ENCODE measurements at places on chromosomes 7 and 10.

DNA sequence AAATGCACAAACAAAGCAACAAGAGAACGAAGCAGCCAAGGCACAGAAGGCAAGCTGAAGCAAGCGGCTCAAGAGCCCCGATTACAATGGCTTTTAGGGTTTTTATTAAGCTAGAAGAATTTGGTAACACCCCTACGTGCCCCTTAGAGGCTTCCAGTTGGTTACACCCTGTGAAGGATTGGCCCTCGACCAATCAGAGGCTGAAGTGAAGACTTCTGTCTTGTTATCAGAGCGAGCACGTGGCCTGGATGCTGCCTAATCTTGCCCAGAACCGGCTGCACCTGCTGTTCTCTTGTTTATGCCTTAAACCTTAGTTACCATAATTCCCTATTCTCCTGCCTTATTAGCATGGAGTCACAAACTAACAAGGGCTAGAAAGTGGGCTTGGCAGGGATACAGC, 21.4 kb downstream of the KCNK18 start:
- DNase-seq, result peak; percentile 59
- H3K4me1 ChIP-seq, result no peaks in the 10 kb centered on the region
- H3K36me3 ChIP-seq, result no peaks in the 10 kb centered on the region
- H3K27me3 ChIP-seq, result peaks cover 44% of the 10 kb centered on the region
- H3K4me3 ChIP-seq, result no peak overlapping the region
- H3K27ac ChIP-seq, result no peak overlapping the region

DNA sequence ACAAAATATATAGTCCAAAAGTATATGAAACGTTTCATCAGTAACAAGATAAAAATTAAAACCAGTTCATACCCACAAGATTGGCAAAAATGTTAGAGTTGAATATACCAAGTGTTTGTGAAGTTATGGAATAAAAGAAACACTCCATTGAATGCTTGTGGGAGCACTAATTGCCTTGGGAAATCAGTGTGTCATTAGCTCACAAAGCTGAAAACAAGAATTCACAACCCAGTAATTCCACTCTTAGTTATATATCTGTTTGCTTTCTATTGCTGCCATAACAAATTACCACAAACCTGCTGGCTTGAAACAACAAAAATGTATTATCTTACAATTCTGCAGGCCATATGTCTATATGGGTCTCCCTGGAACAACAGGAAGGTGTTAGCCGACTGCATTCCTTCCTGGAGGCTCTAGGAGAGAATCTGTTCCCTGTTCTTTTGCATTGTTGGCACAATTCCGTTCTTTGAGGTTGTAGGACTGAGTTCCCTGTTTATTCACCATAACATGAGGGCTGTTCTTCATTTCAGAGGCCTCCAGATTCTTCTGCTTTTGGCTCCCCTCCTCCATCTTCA, 45.7 kb downstream of the SEM1 start:
- no peak for DNase-seq
- peaks cover 9% of the 10 kb centered on the region for H3K36me3 ChIP-seq
- no peak overlapping the region for H3K4me3 ChIP-seq

DNA sequence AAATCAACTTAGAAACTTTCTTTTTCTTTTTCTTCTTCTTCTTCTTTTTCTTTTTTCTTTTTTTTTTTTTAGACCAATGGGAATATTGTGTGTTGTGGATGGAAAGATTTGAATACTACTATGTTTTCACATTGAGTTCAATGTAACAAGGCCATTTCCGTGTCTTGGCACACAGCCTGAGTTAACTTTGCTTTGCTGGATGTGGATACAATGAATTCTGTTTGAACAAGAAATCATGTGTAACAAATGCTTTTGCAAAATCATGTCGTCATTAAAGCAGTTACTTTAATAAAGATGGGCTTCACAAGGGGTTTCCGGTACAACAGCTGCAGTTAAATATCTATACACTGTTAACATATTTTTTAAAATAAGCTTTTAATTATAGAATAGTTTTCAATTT, 13.5 kb upstream of the ENTPD1 start:
- H3K27ac ChIP-seq, result no peak overlapping the region
- H3K36me3 ChIP-seq, result no peaks in the 10 kb centered on the region
- H3K4me3 ChIP-seq, result no peak overlapping the region
- DNase-seq, result no peak

- no peak overlapping the region for H3K4me3 ChIP-seq
- no peaks in the 10 kb centered on the region for H3K36me3 ChIP-seq
- H3K27me3 ChIP-seq, result no peaks in the 10 kb centered on the region
- no peak for DNase-seq
These were observed 2.5 kb downstream of the GIMAP7 start for GRCh38 chr7:150516956-150517745.

GRCh38 chr10:52486840-52487611, 172.9 kb downstream of the DKK1 start:
- H3K4me1 ChIP-seq, result peaks cover 10% of the 10 kb centered on the region
- no peak overlapping the region for H3K4me3 ChIP-seq
- H3K36me3 ChIP-seq, result no peaks in the 10 kb centered on the region
- DNase-seq, result no peak
- H3K27me3 ChIP-seq, result peaks cover 6% of the 10 kb centered on the region

DNA sequence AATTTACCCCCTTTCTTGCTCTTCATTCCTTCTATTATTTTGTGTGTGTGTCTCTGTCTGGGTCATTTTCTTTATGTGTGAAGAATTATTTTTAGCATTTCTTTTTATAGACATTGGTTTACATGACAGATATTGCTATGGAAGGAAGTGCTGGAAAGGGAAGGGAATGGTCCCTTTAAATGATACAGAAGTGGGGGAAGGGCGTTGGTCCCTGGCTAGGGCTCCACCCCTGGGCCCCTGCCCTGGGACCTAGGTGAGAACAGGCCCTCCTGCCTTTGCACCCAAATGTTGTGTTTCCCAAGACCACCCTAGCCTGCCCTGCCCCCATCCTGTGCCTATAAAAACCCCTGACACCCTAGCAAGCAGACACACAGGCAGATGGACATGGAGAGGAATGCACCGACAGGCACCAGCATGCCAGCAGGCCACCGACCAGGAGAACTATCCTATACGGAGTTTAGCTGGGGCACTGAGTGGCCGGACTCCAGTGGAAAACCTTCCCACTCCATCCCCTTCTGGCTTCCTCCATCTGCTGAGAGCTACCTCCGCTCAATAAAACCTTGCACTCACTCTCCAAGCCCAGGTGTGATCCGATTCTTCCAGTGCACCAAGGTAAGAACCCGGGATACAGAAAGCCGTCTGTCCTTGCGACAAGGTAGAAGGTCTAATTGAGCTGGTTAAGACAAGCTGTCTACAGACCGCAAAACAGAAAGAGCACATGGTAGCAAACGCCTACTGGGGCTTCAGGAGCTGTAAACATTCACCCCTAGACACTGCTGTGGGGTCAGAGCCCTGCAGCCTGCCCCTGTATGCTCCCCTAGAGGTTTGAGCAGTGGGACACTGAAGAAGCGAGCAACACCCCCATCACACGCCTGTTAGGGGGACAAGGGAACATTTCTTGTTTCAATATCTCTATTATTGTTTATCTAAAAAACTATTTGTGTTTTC, 515.7 kb downstream of the SORCS1 start:
- no peaks in the 10 kb centered on the region for H3K27me3 ChIP-seq
- no peak overlapping the region for H3K27ac ChIP-seq

- no peak overlapping the region for H3K4me3 ChIP-seq
- H3K27me3 ChIP-seq, result no peaks in the 10 kb centered on the region
- H3K4me1 ChIP-seq, result no peaks in the 10 kb centered on the region
- H3K36me3 ChIP-seq, result peaks cover 11% of the 10 kb centered on the region
- no peak overlapping the region for H3K27ac ChIP-seq
These were observed 48.8 kb downstream of the SDHAF3 start for GRCh38 chr7:97166308-97166707.

GRCh38 chr10:127937069-127937468, 30.2 kb downstream of the PTPRE start:
- no peaks in the 10 kb centered on the region for H3K27me3 ChIP-seq
- H3K36me3 ChIP-seq, result no peaks in the 10 kb centered on the region
- H3K27ac ChIP-seq, result no peak overlapping the region
- no peak for DNase-seq
- H3K4me1 ChIP-seq, result no peaks in the 10 kb centered on the region

DNA sequence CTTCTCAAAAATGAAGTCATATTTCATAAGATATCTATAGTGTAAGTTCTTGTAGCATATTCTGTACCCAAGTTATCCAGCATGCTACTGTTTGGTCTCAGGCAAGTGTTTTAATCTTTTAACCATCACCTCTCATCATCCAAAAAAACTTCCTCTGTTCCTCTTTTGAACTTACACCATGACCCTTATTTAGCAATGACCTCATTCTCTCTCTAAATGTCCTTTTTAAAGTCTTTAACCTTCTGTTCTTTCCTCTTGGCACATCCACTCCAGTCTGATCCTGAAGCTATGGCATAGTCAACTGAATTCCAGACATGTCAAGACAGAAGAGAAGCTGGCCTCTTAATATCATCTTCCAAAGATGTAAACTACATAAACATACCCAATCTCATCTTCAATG, 26.2 kb downstream of the PPP3CB start:
- H3K4me1 ChIP-seq, result no peaks in the 10 kb centered on the region
- peaks cover 75% of the 10 kb centered on the region for H3K36me3 ChIP-seq
- H3K27ac ChIP-seq, result no peak overlapping the region
- no peak for DNase-seq

DNA sequence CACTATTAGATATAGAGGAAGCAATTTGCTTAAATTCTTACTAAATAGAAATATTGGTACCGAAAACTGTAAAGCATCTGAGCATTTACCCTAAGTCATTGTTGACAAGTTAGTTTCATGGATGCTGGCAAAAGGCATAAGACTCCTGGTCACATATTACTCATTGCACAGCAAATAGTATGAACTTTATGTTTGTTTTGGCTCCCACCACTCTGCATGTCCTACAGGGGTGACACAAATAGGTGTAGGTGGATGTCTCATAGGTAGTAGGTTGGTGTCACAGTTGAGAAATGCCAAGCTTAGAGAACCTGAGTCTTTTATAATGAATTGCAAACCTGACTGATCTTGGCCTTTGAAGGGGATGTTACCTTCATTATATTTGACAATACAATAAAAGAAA, 199.6 kb upstream of the SEMA3D start:
- H3K36me3 ChIP-seq, result no peaks in the 10 kb centered on the region
- H3K27ac ChIP-seq, result no peak overlapping the region
- no peak for DNase-seq

DNA sequence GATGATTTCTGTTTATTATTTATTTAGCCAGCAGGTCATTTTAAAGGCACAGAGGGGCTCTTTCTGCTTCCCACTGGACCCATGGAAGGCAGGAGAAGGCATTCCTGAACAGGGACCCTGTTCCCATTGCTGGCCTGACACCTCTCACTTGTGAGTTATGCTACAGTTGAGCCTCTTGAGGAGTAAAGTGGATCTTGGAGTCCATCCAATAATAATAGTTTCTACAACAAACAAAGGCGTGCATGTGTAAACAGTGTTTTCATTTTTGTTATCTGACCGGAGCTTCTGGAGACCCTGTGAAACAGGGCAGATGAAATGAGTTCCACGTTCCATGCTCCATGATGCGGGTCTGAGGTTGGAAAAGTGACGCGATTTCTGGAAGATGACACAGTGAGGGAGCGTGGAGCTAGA, 127.3 kb upstream of the HABP2 start:
- no peak for DNase-seq
- H3K27ac ChIP-seq, result no peak overlapping the region
- H3K27me3 ChIP-seq, result no peaks in the 10 kb centered on the region
- no peaks in the 10 kb centered on the region for H3K36me3 ChIP-seq

GRCh38 chr7:26506196-26506595, 214.5 kb downstream of the SNX10 start:
- H3K27me3 ChIP-seq, result no peaks in the 10 kb centered on the region
- no peaks in the 10 kb centered on the region for H3K4me1 ChIP-seq
- no peak overlapping the region for H3K27ac ChIP-seq
- no peak for DNase-seq
- no peaks in the 10 kb centered on the region for H3K36me3 ChIP-seq
- no peak overlapping the region for H3K4me3 ChIP-seq

- no peak overlapping the region for H3K4me3 ChIP-seq
- no peaks in the 10 kb centered on the region for H3K4me1 ChIP-seq
- H3K27me3 ChIP-seq, result peaks cover 5% of the 10 kb centered on the region
- DNase-seq, result no peak
These were observed 221.7 kb downstream of the PLXNA4 start for GRCh38 chr7:132354527-132354926.

GRCh38 chr10:131044379-131045111, 267.0 kb downstream of the TCERG1L start:
- DNase-seq, result no peak
- H3K4me3 ChIP-seq, result no peak overlapping the region
- peaks cover 6% of the 10 kb centered on the region for H3K4me1 ChIP-seq
- H3K36me3 ChIP-seq, result no peaks in the 10 kb centered on the region
- no peaks in the 10 kb centered on the region for H3K27me3 ChIP-seq
- no peak overlapping the region for H3K27ac ChIP-seq

Data from endodermal cell (in vitro differentiated cells).